ENCODE measurements at places on chromosomes 1 and 21.
A peak's percentile ranks its signal among the peaks of the same experiment; 100 is the strongest.

DNA sequence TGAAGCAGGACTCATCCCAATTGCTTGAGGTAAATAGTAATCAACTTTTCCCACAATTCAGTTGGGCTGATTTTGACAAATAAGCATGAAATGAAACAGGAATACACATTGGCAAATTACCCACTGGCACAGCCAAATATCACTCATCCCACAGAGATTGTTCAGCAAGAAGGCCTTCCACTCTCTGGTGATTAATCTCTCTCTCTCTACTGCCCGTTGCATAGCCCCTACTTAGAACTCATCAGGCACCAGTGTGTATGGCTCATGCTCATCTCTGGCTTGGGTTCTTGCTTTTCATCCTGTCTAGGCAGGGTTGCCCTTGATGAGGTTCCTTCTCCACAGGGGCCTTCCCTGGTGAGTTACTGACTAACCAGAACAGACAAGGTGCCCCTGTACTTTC lies 1.1 kb downstream of the BSDC1 start:
- no peak for DNase-seq

DNA sequence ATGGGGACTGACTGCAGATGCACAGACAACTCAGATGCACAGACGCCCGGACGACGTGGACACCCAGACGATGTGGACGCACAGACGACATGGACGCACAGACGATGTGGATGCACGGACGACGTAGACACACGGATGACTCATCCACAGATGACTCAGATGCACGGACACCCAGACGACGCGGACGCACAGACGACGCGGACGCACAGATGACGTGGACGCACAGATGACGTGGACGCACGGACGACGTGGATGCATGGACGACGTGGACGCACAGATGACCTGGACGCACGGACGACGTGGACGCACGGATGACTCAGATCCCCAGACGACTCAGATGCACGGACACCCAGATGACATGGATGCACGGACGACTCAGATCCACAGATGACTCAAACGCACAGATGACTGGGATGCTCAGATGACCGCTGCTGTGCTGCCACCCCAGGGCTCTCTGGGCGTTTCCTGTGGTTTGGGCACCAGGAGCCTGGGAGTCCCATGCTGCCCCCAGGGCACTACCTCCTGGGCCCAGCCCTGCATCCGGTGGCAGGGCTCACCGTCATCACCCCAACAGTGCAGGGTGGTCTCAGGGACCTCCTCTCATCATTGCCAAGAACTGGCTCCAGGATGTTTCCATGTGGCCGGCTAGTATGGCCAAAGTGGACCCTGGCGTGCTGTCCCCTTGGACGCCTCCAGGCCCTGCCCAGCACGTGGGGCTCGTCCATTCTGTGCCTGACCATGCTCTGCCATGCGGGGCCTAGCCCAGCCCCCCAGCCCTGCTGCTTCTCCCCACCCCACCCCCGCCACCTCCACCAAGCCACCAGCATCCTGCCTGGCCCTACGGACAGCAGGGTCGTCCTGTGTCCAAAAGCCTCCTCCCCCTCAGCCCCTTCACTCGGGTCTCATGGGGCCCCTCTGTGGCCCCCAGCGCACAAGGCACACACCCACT lies 14.0 kb downstream of the FAAP20 start:
- DNase-seq: peak; percentile 36

GRCh38 chr1:23791516-23792047 lies 637 bp downstream of the LYPLA2 start:
- DNase-seq: no peak

- DNase-seq: no peak
Observed at GRCh38 chr1:89047734-89048133, 17.3 kb downstream of the GBP1 start.

GRCh38 chr1:113763661-113764060 lies 4.4 kb upstream of the PHTF1 start:
- DNase-seq: no peak

DNA sequence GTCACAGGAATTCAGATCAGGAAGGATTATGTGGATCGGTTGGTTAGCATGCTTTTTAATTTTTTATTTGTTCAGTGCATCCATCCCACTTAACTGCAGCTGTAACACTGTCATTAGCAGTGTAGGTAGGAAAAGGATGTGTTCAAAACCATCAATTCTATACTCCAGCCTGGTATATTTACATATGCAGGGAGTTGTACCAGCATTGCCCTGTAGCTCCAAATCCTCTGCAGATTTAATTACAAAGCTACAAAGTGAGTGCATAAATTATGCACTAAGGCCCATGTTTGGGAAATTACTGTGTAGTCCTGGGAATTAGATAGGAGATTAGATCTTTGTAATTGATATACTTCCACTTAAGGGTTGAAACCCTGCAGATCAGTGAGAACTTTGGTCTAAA lies 15.9 kb upstream of the OSBPL9 start:
- DNase-seq: no peak

- DNase-seq: peak; percentile 74
Observed at GRCh38 chr1:232508130-232508701, 121.7 kb downstream of the SIPA1L2 start.

GRCh38 chr21:36472377-36472776 lies 7.5 kb downstream of the CLDN14 start:
- DNase-seq: no peak

- DNase-seq: no peak
Observed at GRCh38 chr1:201053155-201053860, 29.8 kb upstream of the KIF21B start.

DNA sequence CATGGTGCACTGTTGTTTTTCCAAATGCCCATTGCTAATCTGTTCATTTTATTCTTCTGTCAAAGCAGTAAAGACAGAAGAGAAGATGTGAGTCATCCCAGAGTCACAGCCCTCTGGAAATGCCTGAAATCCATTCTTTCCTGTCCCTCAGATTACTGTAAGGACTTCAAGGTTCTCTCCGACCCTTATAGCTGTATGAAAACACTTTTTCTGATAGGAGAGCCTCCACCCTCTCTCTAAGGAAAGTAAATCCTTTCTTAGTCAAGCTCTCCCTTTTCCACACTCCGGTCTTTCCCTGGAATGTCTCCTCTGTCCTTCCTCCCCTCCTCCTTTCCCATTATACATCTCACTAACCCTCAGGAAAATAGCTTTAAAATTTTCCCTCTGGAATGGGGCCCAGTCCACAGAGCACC lies 3.5 kb upstream of the PRDX6 start:
- DNase-seq: no peak

DNA sequence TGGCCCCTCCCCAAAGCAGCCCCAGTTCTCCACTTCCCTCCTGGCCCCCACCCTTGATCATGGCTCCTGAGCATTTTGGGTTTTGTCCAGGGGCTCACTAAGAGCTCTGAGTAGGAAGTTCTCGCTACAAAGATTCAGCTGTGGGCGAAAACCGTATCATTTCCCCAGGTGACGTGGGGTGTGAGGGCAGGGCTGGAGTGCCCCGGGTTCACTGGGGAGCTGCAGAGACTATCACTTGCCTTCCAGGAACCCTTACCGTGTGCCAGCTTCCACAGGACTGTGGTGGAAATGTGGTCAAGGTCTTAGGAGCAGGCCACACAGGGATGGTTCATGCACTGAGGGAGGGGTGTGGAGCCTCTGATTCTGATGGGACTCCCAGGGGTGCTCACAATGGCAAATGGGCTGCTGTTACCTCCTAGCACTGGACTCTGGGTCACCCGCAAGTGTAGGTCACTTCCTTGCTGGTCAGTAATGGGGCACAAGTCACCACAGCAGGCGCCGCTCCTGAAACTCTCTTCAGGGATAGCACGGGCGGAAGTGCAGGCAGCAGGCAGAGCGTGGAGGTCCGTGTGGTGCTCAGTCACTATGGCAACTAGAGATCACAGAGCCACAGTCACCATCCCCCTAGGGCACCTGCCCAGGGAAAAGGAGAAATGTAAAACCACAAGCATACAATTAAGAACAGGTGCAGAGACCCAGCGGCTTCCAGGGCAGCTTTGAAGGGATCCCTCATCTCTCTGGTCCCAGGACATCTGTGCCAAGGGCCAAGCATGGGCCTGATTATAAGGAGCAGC lies 35.4 kb downstream of the RSPH1 start:
- DNase-seq: no peak

DNA sequence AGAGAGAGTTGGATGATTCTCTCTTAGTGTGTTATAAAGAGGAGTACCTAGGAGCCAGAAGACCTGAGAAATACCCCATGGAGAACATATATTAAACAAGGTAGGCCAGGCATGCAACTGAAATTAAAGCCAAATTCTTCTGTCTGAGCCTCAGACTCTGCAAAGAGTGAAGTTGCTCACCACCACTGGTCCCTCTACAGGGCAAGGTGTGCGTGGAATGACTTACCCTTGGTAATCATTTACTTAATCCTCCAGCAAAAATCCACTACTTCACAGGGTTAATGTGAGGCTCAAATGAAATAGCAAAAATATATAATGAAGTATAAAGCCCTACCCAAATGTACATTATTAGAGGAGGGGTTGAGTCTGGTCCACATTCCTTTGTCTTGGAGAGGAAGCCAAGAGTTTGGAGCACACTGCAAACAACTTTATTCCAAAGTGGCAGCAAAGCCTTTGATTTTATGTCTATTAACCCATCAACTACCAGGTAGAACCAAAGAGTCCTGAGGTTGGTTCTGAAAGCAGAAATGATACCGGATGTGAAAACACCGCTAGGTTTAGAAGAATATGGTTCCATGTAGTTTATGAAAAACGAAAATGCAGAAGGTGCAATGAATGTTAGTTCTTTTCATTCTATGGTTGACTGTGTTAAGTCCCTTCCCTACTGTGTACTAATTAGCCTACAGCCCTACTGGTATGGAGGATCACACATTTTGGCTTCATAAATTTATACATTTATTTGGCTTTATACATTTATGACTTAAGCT lies 8.5 kb downstream of the SSR2 start:
- DNase-seq: no peak

GRCh38 chr1:199221371-199222150 lies 582.7 kb downstream of the PTPRC start:
- DNase-seq: no peak

DNA sequence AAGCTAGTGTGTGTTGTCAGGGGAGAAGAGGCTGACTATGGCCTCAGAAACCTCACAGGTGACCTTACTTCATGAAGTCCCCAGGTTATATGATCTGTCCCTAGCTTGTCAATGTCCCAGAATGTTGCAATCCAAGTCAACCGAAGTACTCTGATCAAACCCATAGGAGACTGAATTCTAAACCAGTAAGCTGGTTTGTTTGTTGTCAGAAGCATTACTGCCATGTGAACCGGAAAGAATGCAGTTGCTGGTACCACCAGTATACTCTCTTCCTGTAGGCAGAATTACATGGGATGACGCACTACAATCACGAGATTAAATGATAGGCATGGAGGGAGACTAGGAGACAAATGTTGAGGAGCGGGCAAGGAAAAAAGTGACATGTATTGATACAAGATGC lies 26.1 kb upstream of the MAN1A2 start:
- no peak for DNase-seq

- DNase-seq: no peak
Observed at GRCh38 chr1:247437551-247438505, 20.1 kb downstream of the OR2B11 start.

DNA sequence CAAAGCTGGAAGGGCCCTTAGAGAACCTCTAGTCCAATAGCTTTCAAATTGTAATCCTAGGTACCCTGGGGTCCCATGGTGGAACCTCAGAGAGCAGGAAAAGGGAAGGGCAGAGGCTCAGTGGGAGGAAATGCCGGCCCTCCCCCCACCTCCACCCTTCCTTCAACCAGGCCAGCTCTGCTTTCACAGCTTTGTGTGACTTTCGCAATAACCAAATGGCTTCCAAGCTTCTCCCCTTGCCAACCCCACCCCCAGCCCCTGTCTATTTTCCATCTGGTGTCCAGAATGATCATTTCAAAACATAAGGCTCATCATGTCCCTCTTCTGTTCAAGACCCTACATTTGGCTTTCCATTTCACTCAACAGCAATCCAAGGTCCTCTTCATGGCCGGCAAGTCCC lies 74.4 kb downstream of the CD58 start:
- no peak for DNase-seq

- no peak for DNase-seq
Observed at GRCh38 chr1:228515200-228515834, 28.1 kb downstream of the RNF187 start.

DNA sequence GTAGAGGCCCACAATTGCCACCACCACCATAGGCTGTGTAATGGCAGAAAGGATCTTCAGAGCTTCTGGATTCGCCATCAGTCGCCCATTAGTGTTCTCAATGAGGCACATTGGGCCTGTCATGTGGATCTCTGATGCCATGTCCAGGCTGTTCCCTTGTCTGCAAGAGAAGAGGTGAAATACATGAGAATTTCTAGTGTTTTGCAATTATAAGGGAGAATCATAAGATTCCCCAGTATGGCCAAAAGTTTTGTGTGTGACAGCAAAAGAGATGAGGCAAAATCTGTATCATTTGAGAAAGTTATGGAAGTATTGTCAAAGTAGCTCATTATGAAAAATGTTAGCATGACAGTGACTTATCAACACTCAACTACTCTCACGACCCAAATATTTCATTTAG lies 1.9 kb downstream of the GBP1 start:
- DNase-seq: no peak

- DNase-seq: no peak
Observed at GRCh38 chr1:245717611-245718010, 562.8 kb downstream of the KIF26B start.

DNA sequence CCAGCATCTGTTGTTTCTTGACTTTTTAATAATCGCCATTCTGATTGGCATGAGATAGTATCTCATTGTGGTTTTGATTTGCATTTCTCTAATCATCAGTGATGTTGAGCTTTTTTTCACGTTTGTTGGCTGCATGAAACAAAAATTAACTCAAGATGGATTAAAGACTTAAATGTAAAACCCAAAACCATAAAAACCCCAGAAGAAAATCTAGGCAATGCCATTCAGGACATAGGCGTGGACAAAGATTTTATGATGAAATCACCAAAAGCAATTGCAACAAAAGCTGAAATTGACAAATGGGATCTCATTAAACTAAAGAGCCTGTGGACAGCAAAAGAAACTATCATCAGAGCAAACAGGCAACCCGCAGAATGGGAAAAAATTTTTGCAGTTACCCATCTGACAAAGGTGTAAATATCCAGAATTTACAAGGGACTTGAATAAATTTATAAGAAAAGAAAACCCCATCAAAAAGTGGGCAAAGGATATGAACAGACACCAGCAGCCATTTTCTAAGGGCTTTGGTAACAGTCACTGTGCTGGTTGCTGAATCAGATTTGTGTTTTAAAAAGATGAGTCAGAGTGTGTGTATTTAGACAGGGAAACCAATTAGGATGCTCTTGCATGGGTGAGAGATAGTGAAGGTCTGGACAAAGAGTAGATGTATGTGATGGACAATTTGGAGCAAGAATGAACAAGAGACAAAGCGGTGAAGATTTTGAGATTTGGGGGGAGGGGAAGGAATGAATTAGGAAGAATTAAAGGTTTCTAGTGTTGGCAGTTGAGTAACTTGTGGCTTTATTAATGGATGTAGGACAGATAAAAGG lies 110.7 kb downstream of the RYR2 start:
- no peak for DNase-seq

GRCh38 chr1:205354259-205355074 lies 2.3 kb downstream of the KLHDC8A start:
- no peak for DNase-seq
